Stimulated activated CD8-positive, alpha-beta memory T cell treated with anti-CD3 and anti-CD28 coated beads, Interleukin-4, amount 100 ng/mL, for 4 hours (primary cell): ENCODE measurements at places on chromosomes 2 and 18.

DNA sequence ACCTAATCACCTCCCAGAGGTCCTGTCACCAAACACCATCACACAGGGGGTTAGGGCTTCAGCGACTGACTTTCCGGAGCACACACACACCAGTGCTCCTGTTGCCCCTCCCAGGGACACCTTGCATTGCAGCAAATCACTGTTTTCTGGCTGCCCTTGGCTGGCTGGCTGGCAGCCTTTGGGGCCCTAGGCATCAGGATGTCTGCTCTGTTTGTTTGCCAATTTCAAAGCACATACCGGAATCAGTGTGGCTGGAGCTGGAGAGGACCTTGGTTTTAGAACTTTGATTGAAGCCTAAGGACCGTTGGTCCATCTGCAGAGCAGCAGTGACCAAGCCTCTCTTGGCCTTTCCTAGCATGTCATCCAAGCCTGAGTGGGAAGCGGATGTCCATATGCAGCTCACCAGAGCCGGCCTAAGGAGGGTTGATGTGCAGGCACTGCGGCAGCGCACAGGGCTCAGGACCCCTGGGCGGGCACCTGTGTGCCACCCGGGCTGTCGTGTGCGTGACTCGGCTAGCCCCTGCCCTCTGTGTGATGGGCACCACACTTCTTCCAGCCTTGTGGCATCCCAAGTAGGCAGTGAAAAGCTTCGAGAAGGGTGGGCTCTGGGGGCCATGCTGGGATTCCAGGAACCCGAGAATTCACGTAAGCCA, 62.1 kb downstream of the GBX2 start:
- no peak for DNase-seq

DNA sequence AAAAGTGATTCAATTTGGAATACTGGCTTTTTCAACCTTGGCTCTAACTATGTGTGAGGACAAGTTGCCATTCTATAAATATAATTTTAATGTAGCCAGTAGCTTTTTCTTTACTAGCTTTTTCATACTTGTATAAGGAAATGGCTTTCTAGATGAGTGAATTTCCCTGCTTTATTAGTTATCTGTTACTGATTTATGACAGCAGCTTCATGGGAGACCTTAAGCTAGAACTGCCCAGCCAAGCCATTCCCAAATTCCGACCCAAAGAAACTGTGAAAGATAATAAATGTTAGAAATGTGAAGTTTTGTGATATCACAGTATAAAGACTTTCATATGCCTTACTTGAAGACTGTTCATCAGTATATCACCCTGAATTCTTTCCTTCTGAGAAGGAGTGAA, 32.3 kb downstream of the BABAM2 start:
- no peak for DNase-seq

DNA sequence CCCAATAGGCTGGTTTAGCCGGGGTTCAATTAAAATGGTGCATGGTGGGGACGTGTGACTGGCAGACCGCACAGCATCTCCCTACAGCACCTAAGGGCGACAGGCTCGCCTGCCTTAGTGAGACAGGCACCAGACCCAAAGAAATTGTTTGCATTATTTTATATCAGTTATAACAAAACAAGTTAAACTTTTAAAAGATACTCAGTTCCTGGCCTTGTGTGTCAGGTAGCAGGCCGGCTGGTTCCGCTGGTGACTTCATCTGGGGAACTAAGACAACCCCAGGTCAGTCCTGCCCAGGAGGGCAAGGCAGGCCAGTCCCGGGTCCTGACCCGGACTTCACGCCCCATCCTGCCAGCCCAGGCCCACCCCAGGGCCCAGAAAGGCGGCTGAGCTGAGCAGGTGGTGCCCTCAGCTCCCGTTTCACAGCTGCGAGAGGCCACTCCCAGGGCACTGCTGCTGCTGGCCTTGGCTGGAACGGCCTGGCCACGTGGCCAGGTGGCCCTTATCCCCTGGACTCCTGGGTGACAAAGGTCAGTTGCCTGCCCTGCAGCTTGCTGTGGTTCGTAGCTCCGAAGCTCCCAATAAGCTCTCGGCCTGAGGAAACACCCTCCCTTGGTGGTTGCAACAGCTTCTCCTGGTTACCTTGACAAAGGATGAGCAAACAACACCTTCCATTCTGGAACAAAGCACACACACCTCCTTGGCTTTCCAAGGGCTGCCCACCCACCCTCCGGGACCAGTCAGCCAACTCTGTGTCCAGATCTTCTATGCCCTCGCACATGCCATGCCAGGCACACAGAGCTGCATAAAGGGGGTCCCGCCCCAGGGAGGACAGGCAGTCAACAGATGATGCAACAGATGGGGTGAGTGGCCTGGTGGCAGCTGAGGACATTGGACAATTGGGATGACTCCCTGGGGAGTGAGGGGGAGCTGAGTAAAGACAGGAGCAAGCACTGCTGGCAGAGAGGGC, 11.3 kb upstream of the AGXT start:
- DNase-seq: no peak

DNA sequence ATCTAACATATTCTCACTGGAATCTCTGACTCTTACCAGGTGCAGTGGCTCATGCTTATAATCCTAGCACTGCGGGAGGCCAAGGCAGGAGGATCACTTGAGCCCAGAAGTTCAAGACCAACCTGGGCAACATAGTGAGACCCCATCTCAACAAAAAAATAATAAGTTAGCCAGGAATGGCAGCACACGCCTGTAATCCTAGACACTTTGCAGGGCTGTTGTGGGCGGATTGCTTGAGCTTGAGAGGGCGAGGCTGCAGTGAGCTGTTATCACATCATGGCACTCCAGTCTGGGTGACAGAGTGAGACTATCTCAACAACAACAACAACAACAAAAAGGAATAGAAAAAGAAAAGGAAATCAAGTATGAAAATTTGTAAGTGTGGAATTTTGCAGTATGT, 306.5 kb upstream of the CYP26B1 start:
- no peak for DNase-seq

DNA sequence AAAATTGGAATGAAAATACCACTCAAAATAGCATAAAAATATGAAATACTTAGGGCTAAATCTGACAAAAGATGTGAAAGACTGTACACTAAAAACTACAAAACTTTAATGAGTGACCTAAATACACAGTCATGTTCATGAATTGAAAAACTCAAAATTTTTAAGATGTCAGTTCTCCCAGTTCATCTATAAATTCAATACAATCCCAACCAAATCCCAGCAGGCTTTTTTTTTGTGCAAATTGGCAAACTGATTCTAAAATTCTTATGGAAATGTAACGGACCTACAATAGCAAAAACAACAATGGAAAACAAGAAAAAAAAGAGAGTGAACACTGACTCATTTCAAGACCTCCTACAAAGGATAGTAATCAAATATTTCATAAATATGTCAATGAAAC, 4.4 kb upstream of the USP40 start:
- DNase-seq: no peak

- no peak for DNase-seq
These were observed 1526.7 kb downstream of the LRP1B start for GRCh38 chr2:140604096-140604495.

- DNase-seq: no peak
These were observed 34.9 kb downstream of the SLC38A11 start for GRCh38 chr2:164920430-164920829.

DNA sequence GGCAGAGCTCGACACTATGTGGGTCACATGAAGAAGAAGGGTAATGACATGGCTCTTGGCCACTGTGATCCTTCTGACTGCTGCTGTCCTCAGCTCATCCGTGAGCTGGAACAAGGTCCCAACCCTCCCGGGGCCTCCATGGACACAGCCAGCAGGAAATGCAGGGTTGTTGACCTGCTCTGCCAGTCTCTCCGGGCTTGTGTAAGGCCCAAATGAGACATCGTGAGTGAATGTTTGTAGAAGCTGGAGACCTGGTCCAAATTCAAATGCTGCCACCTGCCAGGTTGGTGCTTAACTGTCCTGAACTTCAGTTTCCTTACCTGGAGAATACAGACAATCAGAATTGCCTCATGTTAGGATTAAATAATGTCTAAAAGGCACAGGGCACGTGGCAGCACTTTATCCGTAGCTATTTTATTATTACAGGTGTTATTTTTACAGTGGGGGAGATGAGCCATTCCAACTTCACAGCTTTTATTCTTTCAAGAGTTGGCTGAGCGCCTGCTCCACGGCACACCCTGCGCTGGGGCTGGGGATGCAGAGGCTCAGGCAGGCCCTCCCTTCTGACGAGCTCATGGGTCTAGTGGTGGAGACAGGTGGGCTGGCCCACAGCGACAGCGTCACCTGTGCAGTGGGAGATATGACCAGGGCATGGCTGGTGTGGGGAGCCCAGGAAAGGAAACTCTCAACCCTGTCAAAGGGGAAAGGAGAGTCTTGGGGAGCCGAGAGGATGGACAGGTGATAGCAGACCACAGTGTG, 15.1 kb downstream of the ARHGEF4 start:
- DNase-seq: no peak

GRCh38 chr2:38591152-38591551, 11.6 kb downstream of the HNRNPLL start:
- no peak for DNase-seq

GRCh38 chr2:5751873-5752482, 59.8 kb downstream of the SOX11 start:
- DNase-seq: no peak

GRCh38 chr2:203994735-203995134, 58.2 kb downstream of the ICOS start:
- DNase-seq: no peak

DNA sequence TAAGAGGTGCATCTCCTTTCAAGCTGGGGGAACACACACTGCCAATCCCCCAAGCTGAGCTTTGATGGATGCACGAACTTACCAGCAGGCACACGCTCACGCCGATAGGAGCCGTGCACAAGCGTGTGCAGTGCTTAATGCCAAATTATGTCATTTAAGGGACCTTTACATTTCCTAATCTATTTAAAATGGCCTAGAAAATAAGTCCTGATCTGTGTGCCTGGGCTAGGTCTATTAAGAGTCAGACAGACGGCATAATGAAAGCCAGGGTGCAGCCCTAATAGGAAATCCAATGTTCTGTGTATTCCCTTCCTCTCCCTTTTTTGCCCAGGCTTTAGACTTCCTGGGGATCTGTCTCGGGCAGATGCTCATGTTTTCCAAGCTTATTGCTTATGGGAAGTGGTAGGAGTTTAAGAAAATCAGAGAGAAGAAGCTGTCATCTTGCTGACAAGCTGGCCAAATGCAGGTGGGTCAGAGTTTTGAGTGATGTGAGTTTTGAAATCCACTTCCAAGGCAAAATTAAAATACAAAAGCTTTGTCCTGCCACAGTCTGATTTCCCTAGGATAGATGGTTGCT, 142.6 kb downstream of the MYT1L start:
- no peak for DNase-seq

DNA sequence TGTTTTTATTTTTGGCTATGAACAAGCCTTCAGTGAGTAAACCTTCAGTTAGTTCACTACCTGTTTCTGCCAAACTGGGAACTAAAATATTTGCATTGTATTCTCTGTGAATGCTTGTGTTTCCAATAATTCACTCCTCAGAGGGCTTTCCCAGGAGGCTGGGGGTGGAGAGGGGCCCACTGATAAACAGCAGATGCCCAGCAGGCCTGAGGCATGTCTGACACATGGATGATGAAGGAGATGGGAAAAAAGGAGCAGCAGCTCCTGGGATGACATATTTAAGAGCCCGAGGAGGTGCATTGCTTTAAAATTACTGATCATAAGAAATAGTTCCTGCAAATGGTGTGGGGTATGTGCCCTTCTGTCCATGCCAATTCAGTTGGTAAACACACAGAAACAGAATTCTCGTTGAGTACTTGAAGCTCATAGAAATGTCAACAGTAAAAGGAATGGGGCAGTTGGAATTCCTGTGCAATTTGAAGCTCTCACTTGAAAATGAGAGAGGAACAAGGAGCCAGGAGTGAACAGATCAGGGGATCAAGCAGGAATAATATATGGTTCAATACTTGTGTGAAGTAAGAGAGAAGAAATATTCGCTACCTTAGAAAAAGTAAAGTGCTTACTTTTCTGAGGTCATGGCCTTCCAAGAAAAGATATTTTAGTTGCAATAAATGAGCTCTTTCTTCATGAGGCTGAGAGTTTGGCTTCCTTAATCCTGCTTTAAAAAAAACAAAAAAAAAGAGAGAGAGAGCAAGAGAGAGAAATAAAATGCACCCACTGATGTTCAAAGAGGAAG, 22.0 kb upstream of the HNMT start:
- no peak for DNase-seq

- no peak for DNase-seq
These were observed 5.2 kb upstream of the PLEK start for GRCh38 chr2:68359889-68360288.

- no peak for DNase-seq
These were observed 133.4 kb upstream of the GLI2 start for GRCh38 chr2:120602251-120602650.

- DNase-seq: no peak
These were observed 7.3 kb downstream of the PLA2R1 start for GRCh38 chr2:160054984-160055725.

DNA sequence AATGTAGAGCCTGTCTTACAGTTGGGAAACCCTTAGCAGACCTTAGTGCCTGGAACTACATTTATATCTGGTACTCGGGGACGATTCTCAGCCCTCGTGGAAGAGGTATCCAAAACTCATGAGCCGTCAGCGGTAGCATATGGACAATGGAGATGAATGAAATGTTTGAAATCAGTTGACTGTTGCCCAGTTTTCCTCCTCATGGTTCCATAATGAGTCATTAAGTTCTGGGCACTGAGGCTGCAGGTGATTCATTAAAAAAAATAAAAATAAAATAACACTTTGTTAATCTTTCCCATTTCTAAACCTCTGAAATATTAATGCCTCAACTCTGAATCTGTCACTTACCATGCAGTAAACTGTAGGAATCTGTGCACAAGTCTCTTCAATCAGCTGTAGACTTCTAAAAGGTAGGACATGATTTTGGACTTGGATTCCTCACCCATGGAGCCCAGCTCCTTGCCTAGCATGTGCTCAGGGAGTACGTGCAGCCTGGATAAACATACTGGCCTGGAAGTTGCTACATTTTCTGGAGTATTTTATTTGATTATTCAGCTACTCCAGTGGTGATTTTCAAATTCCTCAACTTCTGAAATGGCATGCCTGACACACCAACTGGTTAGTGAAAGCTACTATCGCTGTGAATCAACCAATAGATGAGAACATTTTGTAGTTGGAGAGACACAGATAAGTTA, 979.2 kb downstream of the CNTNAP5 start:
- DNase-seq: no peak

DNA sequence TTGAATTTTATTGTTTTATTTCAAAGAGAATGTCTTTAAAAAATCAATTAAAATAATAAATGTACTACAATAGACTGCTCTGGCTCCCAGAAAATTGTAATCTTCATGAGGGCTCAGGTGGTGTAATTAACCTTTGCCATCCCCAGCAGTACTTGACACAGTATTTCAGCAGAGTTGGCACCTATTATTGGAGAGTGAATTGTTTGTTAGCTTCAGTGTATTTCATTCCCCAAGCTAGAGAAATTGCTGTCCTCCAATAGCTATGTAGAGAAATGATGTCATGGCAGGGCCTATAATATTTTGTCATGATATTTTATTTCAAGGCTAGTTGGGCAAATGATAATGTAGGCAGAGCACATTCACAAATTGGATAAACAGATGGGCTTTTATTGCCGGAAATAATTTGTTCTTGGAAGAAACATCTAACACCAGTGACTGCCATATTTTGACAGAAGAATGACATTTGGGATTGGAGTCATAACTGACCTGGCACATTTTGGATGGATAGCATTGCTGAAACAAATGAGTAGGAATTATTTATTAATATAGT, 712.0 kb upstream of the NXPH2 start:
- DNase-seq: no peak
